HepG2 (cell line): ENCODE measurements at places on chromosomes 13 and 19. TPM values are rescaled to one million over a fixed set of nuclear protein-coding genes. Genes with fewer than 3 reads are reported as not detected.

- DNase-seq, result no peak
These were observed 1.3 kb upstream of the IRF2BP1 start for GRCh38 chr19:45887200-45887710.

DNA sequence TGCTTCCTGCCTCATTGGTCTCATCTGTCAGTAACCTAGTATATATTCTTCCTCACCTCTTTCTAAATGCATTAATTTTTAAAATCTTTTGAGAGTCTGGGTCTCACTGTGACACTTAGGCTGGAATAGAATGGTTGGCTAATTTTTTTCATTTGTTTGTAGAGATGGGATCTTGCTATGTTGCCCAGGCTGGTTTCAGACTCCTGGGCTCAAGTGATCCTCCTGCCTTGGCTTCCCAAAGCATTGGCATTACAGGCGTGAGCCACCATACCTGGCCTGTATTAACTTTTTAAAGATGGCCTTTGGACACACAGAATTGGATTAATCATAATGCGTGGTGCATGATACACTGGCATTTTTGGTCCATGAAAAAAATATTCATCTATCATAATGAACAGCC is 29.9 kb downstream of the SIPA1L3 start:
- DNase-seq, result no peak

DNA sequence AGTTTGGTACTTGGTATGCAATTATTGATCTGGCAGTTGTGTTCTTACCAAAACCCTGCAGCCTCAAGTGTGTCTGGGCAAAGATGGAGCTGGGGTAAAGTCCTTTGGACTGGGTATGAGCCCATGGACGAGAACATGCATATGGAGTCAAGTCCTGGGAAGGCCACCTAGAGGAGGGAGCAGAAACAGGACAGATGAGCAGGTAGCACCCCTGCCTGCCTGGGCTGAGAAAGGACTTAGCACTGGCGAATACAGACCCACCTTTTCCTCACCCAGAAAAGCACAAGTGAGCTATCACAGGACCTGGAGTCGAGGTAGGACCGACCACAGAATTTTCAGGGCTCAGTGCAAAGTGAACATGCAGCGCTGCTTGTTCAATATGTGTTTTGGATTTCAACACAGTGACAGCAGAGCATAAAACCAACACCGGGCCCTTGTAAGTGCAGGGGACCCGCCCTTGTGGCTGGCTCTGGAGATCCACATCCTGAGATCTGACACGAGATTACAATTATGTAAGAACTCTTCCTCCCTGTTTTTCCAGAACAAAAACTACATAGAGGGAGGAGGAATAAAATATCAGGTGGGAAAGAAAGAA is 25.9 kb downstream of the IGFL2 start:
- DNase-seq, result no peak

DNA sequence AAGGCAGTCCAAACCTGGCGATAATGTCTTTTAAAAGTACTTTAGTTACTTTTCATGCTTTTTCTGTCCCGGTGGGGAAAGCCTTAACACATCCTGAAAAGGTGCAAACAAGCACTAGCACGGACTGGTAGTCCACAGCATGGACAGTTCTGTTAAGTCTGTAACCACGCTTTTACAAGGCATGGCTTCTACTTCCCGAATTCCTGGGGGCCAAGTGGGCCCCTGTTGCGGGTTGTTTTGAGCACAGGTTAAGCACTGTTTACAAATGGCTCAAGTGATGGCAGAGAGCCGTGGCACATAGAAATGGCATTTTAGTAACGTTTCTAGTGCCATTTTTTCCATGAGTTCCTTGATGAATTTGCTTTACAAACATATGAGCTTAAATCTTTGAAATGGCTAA is 37.6 kb downstream of the ZNF493 start:
- no peak for DNase-seq

GRCh38 chr19:39543477-39543857 is 3.5 kb upstream of the EID2 start:
- DNase-seq, result no peak

- no peak for DNase-seq
These were observed 34.1 kb downstream of the CRTC1 start for GRCh38 chr19:18717601-18718000.

DNA sequence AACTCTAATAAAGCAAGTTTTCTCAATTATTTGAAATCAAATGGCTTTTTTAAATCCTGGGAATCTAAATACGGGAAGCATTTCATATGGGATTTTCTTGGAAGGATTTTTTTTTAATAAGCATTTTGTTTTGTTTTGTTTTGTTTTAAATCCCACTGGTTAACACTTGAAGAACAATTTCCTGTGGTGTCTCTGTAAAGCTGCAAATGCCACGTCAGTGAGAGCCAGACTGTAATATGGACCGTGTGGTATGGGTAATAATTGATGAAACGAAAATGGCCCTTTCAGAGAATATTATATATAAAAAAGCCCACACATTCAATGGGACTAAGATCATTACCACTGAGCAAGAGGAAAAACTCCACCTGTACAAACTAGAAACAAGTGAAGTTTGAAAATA is 33.9 kb upstream of the MIR17HG start:
- no peak for DNase-seq

PINLYP gene
- total RNA-seq, result 0.24 TPM in 1 of 2 replicates, not detected in the other

ZNF841 gene
- 14.2 and 15.9 TPM in 2 replicates for total RNA-seq

FGF9 gene
- total RNA-seq, result not detected in 2 replicates

MAP4K1 gene
- 0.89 TPM in 1 of 2 replicates, not detected in the other for total RNA-seq

MYADM gene
- total RNA-seq, result 12.4 and 19.9 TPM in 2 replicates

KASH5 gene
- total RNA-seq, result not detected in 2 replicates

OXGR1 gene
- total RNA-seq, result not detected in 2 replicates
